Myocyte (in vitro differentiated cells): ENCODE measurements at places on chromosomes 6 and 20. TPM values are rescaled to one million over a fixed set of nuclear protein-coding genes. Genes with fewer than 3 reads are reported as not detected.

The TMEM151B gene
- not detected in 2 replicates for total RNA-seq

The TRIM38 gene
- total RNA-seq: 13.7 and 28.7 TPM in 2 replicates

The CHRNA4 gene
- not detected in 2 replicates for total RNA-seq

The GPLD1 gene
- total RNA-seq: 0.19 and 0.26 TPM in 2 replicates
